ENCODE measurements at places on chromosomes 3 and 15. TPM values are rescaled to one million over a fixed set of nuclear protein-coding genes. Genes with fewer than 3 reads are reported as not detected.

DNA sequence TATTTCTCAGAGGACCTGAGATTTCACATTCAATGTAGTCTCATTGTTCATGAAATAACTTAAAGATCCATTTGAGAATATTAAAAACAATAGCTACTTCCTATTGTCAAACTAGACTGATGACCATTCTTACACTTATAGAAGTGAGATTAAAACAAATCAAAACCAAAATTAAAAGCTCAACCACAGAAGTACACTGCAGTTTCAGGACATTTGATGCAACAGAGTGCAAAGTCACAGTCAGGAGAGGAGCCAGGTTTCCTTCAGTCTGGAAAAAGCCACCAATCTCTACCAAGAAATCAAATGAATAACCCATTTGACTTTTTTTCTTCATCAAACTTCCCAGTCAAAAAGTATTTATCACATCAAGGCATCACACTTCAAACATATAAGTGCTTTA is 5.5 kb downstream of the CCPG1 start:
- no peak for DNase-seq

- DNase-seq: no peak
Observed at GRCh38 chr3:164200053-164200823, 878.1 kb downstream of the SI start.

The MCF2L2 gene
- total RNA-seq: 3.6 TPM

DNA sequence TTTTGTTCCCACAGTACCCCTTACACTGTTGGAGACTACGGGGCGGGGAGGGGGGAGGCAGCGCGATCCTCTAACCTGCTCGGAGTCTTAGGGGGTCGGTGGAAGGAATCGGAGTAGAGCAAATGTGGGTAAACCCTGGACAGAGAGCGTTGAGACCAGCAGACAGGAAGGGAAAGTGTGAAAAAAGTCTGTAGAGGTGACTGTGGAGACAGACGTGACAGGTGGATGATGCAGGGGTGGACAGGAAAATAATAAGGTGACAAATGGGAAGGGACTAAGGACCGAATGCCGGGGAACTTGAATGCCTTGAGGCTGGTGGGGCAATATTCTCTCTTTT is 424 bp downstream of the EAF2 start:
- no peak for DNase-seq
